ENCODE measurements at places on chromosomes 3 and 15.

DNA sequence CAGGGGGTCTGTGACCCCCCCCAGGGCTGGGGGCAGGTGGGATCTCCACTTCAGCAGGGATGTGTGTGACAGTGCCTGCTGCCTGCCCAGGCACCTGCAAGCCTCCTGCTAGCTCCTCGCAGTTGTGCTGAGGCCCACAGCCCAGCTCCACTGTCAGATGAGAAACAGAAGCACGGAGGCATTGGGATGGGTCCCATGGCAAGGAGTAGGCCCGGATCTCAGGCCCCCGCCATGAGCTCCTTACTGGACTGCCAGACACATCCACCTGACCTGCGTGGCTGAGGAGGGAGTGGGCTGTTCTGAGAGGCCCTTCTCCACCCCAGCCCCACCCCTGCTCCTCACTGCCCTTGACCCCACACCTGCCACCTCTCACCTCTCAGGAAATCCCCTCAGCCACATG is 18.2 kb upstream of the SKOR1 start:
- DNase-seq, result no peak

DNA sequence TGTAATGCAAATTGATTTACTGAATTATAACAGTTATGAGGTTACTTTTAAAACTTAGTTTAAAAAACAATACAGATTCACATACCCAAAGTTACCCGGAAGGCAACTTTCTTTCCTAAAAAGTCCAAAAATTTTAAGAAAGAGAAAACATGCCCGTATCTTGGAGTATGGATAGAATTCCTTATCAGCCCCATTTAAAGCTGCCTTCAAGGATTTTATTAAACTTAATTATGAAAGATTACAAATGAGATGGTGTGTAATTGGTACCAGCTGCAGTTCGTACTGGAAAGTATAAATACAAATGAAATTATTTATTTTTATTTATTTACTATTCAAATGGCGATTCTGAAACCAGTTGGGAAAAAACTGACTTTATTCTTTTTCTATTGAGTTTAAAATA is 39.4 kb downstream of the SATB1 start:
- no peak for DNase-seq

DNA sequence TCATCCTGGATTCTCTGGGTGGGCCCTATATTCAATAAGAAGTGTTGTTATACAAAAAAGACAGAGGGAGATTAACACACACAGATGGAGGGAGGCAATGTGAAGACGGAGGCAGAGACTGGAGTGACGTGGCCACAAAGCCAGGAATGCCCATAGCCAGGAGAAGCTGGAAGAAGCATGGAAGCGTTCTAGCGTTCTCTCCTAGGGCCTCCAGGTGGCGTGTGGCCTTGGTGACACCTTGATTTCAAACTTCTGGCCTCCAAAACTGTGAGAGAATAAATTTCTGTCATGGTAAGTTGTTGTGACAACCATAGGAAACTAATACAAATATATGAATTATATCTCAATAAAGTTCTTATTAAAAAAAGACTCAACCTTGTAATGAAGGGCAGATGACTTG is 21.3 kb downstream of the THBS1 start:
- DNase-seq, result no peak

- DNase-seq, result no peak
Observed at GRCh38 chr15:93219859-93220420, 130.9 kb upstream of the RGMA start.

- DNase-seq, result no peak
Observed at GRCh38 chr3:65593780-65594752, 444.7 kb downstream of the MAGI1 start.

- no peak for DNase-seq
Observed at GRCh38 chr15:70763950-70764730, 782 bp upstream of the UACA start.

DNA sequence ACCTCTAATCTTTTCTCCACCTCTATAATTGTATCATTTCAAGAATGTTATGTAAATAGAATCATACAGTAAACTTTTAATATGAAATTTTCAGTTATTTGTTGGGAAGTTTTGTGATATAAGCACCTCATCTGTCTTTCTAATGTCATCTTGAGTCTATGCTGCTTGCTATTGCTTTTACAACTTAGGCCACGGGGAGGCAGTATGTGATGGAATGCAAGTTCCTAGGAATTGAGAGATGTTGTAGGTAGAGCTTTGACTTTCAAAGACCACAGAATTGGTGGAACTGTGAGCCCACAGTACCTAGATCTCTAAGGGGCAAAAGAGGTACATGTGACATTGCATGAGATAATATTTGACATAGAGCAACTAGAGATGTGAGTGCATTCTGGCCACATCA is 328.3 kb downstream of the MFSD1 start:
- no peak for DNase-seq

- no peak for DNase-seq
Observed at GRCh38 chr15:67839499-67839928, 331 bp downstream of the RNU6-1 start.

- no peak for DNase-seq
Observed at GRCh38 chr15:39629906-39630305, 49.0 kb downstream of the THBS1 start.

DNA sequence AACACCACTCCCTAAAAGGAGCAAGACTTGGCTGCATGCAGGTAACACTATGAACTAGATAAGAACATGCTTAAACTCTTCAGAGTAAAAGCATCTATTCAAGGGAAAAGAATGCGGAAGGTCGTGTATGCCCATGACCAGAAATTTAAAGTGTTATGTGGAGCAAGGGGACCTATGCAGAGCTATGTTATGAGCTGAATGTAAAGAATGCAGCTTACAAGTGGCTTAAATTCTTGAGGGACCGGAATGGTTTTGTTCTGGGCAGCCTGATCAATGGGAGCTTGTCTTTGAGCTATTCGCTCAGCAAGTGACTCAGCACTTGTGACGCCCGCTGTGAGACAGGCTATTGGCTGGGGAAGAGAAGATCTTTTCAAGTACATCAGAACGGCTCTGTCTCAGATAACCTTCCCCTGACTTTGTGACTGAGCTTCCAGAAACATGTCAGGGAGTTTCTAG is 367.5 kb upstream of the THBS1 start:
- no peak for DNase-seq

- DNase-seq, result no peak
Observed at GRCh38 chr3:6125520-6125919, 735.4 kb upstream of the GRM7 start.

DNA sequence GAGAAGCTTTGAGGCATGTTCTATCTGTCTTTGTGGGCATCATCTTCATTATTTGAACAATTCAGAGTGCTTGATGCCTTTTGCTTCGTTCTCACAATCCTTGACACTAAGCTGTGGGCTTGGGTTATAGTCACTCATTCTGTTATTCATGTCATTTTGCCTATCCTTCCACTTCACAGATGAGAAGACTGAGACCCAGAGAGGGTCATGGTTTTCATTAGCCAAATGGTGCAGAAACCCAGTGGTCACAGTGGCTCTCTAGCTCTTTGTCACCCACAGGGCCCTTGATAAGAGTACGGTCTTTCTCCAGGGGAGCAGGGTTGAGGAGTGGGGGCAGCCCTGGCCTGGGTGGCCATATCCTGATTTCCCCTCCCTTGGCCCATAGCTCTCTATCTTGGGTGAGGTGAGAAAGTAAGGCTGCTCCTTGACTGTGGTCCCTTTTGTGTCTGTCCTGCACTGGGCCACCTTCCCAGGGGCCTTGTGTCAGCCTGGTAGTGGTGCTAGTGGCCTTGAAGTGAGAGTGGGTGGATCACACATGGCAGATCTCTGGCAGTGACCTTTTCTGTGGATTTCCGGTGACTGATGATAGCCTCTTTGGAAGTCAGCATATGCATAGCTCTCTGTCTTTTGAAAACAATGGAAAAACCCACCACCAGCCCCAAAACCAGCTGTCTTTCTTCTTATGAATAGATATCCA is 130.1 kb downstream of the IGF1R start:
- no peak for DNase-seq

DNA sequence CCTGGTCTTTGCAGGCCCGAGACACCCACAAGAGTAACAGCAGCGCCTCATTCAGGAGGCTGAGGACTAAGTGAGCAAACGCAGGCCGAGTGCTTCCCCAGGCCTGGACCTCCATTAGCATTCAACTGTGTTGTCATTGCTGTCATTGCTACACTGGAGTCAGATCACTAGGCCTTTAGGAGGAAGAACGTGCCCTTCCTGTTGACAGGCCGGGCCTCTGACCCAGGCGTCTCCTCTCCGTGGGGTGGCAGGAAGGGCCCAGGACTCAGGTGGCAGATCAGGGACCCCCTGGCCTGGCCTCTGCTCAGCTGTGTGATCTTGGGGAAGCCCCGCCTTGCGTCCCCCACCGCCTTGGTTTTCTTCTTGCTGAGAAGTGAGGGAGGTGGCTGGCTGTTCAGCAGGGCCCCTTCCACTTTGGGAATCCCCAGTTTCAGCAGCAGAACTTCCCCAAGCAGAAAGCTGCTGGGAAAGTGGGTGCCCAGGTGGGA is 19.1 kb downstream of the ZDHHC19 start:
- DNase-seq, result no peak

- no peak for DNase-seq
Observed at GRCh38 chr3:4756855-4757574, 222.2 kb upstream of the BHLHE40 start.

DNA sequence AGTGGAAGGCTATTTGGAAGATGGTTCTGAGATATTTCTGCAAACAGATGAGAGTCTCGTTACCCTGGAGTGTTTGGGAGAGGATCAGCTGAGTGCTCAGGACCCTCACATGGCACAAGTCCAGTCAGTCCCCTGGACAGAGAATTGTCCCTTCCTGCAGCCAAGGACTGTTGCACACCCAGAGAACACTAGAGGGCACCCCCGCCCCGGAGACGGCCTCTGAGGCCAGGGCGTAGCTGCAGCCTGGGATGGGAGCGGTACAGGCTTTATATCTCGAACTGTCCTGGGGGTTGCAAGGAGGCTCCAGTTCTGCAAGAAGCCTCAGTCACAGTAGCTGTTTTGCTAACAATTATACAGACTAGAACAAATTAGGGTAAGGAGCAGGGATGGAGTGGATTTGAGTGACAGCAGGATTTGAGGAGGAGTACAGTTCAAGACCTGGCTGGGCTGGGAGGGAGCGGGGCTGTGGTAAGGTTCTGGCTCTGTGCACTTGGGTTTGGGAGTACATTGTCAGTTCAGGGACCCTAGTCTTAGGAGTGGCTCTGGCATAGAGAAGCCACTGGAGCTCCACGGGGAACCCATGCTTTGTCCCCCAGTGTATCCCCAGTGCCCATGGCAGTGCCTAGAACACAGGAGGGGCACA is 67.6 kb upstream of the HACD2 start:
- peak; percentile 58 for DNase-seq

DNA sequence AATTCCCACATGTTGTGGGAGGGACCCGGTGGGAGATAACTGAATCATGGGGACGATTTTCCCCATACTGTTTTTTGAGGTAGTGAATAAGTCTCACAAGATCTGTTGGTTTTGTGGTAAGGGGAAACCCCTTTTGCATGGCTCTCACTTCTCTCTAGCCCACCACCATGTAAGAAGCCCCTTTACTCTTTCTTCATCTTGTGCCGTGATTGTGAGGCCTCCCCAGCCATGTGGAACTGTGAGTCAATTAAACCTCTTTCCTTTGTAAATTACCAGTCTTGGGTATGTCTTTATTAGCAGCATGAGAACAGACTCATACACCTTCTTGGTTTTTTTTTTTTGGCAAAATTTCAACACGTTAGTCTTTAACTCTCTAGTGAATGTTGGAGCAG is 18.1 kb downstream of the ARL8B start:
- no peak for DNase-seq

- DNase-seq, result no peak
Observed at GRCh38 chr3:60555686-60556354, 695.4 kb downstream of the FHIT start.

- no peak for DNase-seq
Observed at GRCh38 chr15:92899601-92899947, 550 bp upstream of the CHD2 start.

- no peak for DNase-seq
Observed at GRCh38 chr3:124293584-124293983, 301.7 kb upstream of the ROPN1 start.

- DNase-seq, result no peak
Observed at GRCh38 chr3:14839236-14839635, 20.5 kb downstream of the FGD5 start.

- no peak for DNase-seq
Observed at GRCh38 chr3:47416041-47416440, 35.2 kb downstream of the PTPN23 start.

DNA sequence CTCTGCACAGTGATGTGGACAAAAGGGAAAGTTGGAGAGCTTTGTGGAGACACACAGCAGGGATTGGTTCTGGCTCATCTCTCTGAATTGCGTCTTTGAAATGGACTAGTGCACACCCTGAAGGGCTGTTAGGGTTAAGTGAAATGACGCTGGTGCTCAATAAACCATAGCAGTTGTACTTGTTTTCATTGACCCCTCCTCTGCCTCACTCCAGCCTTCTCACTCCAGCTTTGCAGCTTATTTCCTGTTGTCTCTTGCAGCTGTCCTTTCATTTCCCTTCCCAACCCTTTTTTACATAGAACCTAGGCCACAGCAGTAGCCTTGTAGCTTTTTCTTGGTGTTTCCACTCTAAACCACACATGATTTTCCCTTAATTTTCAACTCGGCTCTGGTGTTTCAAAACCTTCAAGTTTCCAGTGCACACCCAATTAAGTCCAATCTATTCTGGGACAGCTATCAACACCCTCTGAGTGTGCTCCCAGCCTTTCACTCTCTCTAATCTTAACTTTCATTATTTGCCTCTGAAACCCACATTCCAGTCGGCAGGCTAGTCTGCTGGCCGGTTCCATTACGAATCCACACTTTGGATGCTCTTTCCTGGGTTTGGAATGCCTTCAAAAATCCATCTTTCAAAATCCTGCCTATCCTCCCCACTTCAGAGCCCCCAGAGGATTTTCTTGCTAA is 6.4 kb downstream of the C3orf52 start:
- DNase-seq, result no peak

DNA sequence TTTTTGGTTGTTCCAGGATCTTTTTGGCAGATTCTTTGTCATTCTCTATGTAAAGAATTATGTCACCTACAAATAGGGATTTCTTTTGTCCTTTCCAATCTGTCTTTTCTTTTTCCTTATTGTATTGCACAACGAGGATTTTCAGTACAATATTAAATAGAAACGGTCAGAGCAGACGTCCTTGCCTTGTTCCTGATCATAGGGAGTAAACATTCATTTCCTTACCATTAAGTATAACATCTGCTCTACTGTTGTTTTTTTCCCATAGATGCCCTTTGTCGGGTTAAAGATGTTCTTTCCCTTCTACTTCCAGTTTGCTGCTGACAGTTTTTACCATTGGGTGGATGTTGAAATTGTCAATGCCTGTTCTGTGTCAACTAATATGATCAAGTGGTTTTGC is 528.4 kb downstream of the OCA2 start:
- DNase-seq, result no peak

DNA sequence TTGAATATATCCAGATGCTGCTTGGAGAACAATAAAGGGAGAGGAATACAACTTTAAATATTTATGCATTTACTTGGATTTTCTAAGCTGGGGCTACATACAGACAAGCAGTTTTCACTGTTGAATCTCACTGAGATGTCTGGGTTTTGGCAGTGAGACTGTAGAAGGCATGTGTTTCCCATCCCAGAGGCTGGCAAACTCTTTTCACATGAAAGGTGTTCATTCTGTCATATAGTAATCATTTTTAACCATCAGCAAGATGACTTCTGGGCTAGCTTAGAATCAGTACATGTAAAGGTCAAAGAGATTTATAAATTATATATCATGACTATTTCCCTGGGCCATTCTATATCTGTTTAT is 218.7 kb upstream of the SGO1 start:
- no peak for DNase-seq
